ENCODE measurements at places on chromosomes 6 and 20. TPM values are rescaled to one million over a fixed set of nuclear protein-coding genes. Genes with fewer than 3 reads are reported as not detected.

GRCh38 chr6:106525107-106525881 lies 104.0 kb downstream of the RTN4IP1 start:
- peak; percentile 82 for DNase-seq

The RFX6 gene
- not detected for total RNA-seq

The LRRC73 gene
- total RNA-seq: 0.52 TPM

- DNase-seq: no peak
Observed at GRCh38 chr20:25030007-25030648, 27.8 kb downstream of the ACSS1 start.
